Left renal cortex interstitium (tissue), 4 donors: ENCODE measurements at places on chromosomes 4 and X.

DNA sequence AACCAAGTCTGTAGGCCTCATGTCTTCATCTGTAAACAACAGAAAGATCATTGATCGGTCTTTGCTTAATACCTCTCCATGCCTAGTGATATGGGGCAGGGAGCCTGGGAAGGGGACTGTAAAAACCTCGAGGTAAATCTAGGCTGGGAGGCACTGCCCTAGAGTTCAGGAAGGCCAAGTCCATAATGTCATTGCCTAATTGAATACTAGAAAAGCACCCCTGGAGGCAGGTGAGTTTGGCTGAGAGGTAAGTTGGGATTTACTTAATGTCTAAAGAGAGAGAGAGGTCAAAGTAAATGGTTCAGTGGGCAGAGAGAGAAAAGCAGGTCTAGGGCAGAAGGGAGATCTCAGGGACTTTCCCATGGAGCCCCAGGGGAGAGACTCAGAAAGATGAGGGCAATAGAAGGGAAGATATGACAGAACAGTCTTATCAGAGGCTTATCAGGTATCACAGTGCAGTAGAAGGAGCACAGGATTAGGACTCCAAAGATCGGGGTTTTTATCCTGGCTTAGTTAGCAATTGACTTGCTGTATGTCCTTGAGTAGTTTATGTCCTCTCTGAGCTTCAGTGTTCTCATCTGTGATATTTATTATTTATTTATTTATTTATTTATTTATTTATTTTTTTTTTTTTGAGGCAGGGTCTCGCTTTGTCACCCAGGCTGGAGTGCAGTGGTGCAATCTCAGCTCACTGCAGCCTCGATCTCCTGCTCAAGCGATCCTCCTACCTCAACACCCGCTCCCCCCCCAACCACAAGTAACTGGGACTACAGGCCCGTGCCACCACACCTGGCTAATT lies 85.2 kb downstream of the SLC16A2 start:
- no peak for DNase-seq

- DNase-seq = no peak
These were observed 36.7 kb upstream of the NEUROG2 start for GRCh38 chr4:112552668-112553067.

DNA sequence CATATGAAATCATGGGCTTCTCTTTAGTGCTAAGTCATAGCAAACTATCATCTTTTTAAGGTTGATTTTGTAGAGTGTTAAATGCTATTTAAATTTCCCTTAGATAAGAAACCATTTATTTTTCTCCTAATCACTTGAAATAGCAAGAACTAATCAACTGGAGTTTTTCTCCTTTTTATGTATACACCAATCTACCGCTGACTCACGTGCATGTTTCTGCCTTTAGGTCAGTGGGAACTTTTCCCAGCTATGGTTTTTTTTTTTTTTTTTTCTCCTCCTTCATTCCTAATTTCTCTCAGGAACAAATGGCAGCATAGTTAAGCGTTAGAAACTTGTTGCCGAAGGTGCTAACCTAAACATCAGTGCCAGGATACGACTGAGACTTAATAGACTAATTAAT lies 176.4 kb downstream of the BMPR1B start:
- no peak for DNase-seq

GRCh38 chrX:118353081-118353850 lies 7.4 kb downstream of the WDR44 start:
- DNase-seq = no peak

GRCh38 chrX:149939655-149939904 lies 1.3 kb upstream of the EOLA2 start:
- no peak for DNase-seq

DNA sequence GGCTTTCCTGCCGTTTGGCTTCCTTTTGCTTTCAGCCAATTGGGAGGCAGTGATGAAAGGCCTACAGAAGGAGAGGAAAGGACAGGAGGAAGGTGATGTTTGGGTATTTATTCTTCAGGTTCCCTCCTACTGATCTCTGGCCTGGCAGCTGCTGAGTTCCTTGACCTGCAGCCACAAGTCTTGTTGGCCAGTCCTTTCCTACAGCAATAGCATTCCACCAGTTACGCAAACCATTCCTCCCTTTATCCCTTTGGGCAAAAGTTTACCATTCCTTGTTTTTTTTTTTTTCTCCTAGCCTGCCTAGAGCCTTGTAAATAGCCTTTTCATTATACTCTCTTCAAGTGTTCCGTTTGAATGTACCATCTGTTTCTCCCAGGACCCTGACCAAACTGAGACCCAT lies 198.1 kb upstream of the FTHL17 start:
- DNase-seq = no peak

DNA sequence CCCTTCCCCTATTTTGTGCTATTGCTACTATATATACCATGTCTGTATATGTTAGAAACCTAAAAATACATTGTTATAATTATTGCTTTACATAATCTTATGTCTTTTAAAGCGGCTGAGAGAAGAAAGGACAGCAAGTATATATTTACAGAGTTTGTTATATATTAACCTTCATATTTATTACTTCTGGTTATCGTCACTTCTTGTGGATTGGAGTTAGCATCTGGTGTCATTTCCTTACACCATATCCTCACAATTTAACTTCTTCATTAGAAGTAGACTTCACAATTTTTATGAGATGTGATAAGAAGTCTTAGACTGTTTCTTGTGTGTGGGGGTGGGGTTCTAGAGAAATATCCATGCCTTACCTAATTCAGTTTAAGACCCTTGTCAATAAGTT lies 123.1 kb downstream of the ATXN3L start:
- no peak for DNase-seq

GRCh38 chr4:158371158-158371557 lies 150.5 kb upstream of the RXFP1 start:
- no peak for DNase-seq

- DNase-seq = no peak
These were observed 319.6 kb downstream of the PPP3CA start for GRCh38 chr4:101027721-101028120.

GRCh38 chr4:17060230-17060629 lies 161.8 kb upstream of the LDB2 start:
- no peak for DNase-seq

DNA sequence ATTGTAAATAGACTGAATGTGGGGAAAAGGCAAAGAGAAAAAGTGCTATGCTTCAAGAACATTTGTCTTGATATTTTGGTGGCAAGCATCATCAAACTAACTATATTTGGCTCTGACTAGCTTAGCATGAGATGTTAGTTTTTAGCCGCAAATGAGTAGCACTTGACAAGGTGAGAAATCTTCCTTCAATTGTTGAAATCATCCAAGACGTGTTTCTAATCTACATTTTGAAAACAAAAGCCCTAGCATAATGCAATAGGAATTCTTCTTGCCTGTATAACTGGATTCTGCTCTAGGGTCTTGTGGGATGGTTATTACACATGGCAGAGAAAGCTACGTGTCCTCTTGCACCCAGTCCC lies 92.5 kb downstream of the SORBS2 start:
- no peak for DNase-seq

GRCh38 chr4:7422898-7423180 lies 11.9 kb downstream of the PSAPL1 start:
- no peak for DNase-seq

DNA sequence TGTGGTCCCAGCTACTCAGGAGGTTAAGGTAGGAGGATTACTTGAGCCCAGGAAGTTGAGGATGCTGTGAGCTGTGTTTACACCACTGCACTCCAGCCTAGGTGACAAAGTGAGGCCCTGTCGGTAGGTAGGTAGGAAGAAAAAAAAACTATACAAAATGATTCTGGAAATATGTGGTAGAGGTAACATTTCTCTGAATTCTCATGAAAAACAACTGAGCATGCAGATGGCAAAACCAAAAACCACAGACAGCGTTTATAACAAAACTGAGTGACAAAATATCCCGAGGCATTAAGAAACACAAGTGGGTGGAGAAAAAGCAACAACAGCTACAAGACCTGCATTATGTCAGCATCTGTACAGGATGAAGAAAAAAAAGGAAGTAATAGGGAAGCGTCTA lies 211.7 kb downstream of the DLG3 start:
- no peak for DNase-seq

DNA sequence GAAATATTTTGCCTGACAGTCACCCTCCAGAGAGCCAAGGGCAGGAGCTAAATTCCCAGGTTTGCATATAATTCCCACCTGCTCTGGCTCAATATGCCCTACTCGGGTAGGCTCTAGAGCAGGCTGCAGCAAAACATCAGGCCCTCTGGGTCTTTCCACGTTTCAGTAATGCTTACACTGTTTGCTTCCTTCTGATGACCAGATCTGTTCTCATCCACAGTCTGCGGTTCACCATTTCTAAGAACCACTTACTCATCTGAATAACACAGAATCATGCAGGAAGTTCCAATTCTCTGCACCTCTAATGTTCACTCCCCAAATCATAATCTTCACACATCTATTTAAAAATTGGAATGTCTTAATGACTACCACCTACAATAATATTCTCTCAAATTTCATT lies 141.4 kb downstream of the PPP3CA start:
- DNase-seq = no peak

- DNase-seq = no peak
These were observed 326.7 kb downstream of the GUCY2F start for GRCh38 chrX:109155161-109155560.

DNA sequence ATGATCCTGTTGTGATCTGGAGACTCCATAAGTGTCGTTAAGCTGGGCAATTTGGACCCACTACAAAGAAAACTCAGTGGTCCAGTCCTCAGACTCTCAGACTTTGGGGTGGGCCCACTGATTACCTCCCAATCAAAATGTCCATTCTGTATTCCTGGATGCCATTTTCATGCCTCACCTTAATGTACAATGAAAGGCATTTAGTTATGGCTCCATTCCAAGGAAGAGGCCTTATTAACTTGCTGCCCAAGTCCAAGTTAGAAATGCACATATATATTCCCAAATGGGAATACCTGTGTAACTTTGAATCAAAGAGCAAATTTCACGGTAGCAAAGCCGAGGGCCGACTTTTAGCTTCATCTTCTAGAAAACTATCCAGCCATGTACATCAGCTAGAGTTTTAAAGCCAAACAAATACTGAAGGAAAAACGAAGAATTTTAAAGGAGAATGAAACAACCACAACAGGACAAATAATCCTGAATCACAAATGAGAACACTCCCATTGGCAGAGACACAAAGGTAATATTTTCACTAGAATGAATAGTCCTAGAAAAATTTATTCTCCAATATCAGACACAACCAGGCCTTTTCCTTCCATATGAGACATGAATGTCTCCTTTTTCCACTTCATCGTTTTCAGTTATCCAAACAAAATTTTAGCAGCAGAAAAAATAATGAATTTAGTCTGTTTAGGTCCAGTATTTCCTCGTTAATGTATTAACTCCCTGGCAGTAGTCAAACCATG lies 63.7 kb upstream of the HHIP start:
- no peak for DNase-seq

- DNase-seq = no peak
These were observed 17.0 kb upstream of the TMEM154 start for GRCh38 chr4:152696764-152697261.

DNA sequence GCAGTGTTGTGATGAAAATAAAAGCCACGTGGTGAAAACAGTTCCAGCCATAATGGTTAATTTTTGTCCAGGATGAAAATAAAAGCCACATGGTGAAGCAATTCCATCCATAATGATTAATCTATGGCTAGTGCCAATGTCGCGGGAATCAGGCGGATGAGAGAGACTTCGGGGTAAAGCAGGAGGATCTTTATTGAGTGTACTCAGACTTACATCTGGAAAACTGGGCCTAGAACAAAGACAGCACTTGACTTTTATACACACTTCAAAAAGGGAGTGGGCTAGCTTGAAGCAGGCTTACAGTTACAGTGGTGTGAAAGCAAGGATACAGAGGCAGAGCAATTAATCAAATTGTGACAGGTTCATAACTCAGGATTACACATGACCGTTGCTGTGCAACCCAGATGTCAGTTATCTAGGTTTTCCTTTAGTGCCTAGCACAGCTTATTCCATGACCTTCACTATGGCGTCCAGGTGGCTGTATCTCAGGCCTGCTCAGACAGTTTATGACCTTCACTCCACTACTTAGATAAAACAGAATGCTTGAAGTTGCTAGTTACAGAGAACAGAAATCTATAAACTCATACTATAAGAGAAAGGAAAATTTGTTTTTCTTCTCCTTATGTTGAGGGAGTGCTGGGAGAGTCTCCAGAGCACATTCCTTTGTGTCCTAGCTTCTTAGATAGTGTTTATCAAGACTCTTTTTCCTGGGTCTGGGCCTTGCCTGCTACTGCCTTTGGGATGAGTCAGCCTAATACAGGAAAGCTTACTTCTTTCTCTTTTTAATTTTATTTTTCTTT lies 5.9 kb upstream of the PLA2G12A start:
- no peak for DNase-seq

- DNase-seq = no peak
These were observed 105.0 kb downstream of the RAB28 start for GRCh38 chr4:13378973-13379759.

GRCh38 chr4:140049849-140050637 lies 103.9 kb downstream of the MAML3 start:
- no peak for DNase-seq

GRCh38 chrX:48823053-48823452 lies 3.3 kb upstream of the ERAS start:
- DNase-seq = no peak

DNA sequence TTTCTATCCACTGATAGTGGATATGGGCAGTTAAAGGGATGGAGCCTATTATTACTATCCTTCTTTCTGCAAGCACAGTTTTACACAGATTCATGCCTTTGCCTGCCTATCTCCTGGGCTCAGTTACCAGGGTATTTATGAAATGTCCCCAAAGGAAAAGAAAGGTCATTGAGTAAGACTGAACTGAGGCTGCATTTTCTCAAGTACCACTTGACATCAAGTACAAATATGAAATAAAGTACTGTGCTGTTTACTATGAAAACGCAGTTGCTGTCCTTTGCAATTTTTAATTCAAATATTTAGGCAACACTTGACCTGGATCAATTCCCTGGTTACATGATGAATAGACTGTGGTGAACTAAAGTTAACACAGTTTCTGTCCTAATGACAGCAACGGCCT lies 23.5 kb upstream of the SPANXN4 start:
- no peak for DNase-seq

DNA sequence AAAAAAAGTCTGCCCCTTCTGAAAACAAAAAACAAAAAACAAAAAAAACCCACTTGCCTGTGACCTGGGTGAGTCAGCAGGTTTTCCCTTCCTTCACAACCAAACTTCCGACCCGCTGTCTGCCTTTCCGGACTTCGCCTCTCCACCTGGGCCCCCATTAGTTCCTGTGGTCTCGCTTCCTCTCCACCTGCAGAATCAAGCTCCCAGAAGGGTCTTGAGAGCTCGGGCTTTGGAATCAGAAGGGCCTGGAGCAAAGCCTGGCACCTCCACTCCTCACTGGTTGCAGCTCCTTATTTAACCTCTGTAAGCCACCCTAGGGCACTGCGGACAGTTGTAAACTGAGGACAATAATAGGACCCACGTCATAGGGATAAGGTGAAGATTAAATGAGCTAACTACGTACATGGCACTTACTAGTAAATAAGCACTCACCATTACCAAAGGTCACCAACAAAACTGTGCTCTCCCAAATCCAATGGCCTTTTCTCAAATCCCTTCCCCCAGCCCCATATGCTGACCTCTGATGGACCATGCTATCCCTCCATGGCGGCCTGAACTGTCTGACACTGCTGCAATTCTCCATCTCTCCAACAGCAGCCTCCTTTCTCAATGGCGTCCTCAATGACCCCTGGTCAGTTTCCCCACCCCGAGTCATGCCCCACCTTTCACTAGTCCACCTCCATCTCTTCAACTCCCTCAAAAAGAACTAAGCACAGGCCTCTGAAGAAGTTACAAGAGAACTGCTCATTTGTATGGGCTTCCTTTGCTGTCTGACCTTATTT lies 64.2 kb downstream of the IRF2 start:
- no peak for DNase-seq

GRCh38 chrX:46912603-46913491 lies 626 bp downstream of the JADE3 start:
- DNase-seq = no peak
